ENCODE measurements at places on chromosomes 7 and 10. TPM values are rescaled to one million over a fixed set of nuclear protein-coding genes. Genes with fewer than 3 reads are reported as not detected.

PTF1A gene
- total RNA-seq: not detected

OPN1SW gene
- not detected for total RNA-seq

NRCAM gene
- 0.86 TPM for total RNA-seq

SNCG gene
- 8.8 TPM for total RNA-seq

TYSND1 gene
- 19.1 TPM for total RNA-seq

CPA2 gene
- not detected for total RNA-seq

COL17A1 gene
- total RNA-seq: 2.4 TPM

LRRC17 gene
- total RNA-seq: 845 TPM

PANK1 gene
- 6.2 TPM for total RNA-seq

EN2 gene
- total RNA-seq: not detected

OGDHL gene
- 3.5 TPM for total RNA-seq

PHYHIPL gene
- total RNA-seq: not detected

PRSS2 gene
- total RNA-seq: not detected

MSS51 gene
- 0.60 TPM for total RNA-seq

NAT16 gene
- total RNA-seq: 0.93 TPM

STEAP1 gene
- total RNA-seq: 0.83 TPM

LIPN gene
- total RNA-seq: not detected

LDB3 gene
- 0.31 TPM for total RNA-seq

ZNF467 gene
- total RNA-seq: not detected

TMEM140 gene
- total RNA-seq: 1.9 TPM

TSPAN12 gene
- total RNA-seq: 0.81 TPM

SFTPA1 gene
- total RNA-seq: not detected

GPR26 gene
- total RNA-seq: not detected

CRYGN gene
- 1.2 TPM for total RNA-seq

CRPPA gene
- 0.26 TPM for total RNA-seq

POM121 gene
- total RNA-seq: 6.7 TPM

LRRC72 gene
- total RNA-seq: not detected

CALML5 gene
- total RNA-seq: not detected

TRPV6 gene
- not detected for total RNA-seq

ACSL5 gene
- total RNA-seq: 0.91 TPM

SGCE gene
- total RNA-seq: 24.0 TPM

AOAH gene
- total RNA-seq: 0.53 TPM

SAP25 gene
- 0.19 TPM for total RNA-seq

LRIT1 gene
- total RNA-seq: not detected

BAIAP2L1 gene
- 14.0 TPM for total RNA-seq

GARIN1A gene
- total RNA-seq: not detected

MMP21 gene
- not detected for total RNA-seq

PRKG1 gene
- total RNA-seq: 0.22 TPM

PPP1R9A gene
- 9.7 TPM for total RNA-seq

ELFN1 gene
- 5.3 TPM for total RNA-seq

CADPS2 gene
- total RNA-seq: 3.4 TPM

LRRD1 gene
- not detected for total RNA-seq

AKR1E2 gene
- total RNA-seq: not detected

PON1 gene
- not detected for total RNA-seq

MBL2 gene
- total RNA-seq: not detected

FOXI2 gene
- not detected for total RNA-seq

BLOC1S2 gene
- total RNA-seq: 113 TPM

HK1 gene
- 128 TPM for total RNA-seq

Measured in A172 (cell line).